Uterus (tissue), 4 donors: ENCODE measurements at places on chromosomes 7 and 10. TPM values are rescaled to one million over a fixed set of nuclear protein-coding genes. Genes with fewer than 3 reads are reported as not detected.

ASZ1 gene
- total RNA-seq = not detected

DNA sequence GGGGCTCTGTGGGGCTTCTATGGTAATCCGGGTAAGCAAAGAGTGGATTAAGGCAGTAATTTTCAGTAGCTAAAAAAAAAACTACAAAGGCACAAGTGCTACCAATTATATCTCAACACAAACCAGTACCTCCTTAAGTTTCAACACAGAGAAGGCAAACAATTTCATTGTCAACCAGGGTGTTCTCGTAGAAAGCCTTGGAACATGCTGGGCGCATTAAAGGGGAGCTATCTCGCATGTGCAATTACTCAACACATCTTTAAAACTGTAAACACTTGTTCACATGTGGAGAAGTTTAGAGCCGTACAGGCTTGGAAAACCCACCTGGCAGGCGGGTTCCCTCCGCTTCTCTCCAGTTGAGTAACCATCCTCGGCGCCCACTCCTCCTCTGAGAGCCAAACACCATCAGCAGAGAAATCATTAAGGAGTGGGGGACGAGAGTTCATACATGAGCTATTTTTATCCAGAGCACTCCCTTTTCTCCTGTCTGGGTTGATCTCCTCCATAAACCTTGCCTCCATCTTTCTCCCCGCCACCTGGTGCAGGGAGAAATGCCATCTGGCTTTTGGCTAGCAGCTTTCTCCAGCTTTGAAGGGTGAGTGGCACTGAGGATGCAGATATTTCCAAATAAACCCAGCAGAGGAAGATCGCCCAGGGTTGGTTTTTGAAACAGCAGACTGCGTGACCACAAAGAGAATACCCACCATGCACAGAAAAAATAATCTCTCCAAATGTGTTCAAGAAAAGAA, 287.1 kb downstream of the WDR11 start:
- no peak for DNase-seq

FLNC gene
- 16.5 TPM for total RNA-seq

UCN3 gene
- total RNA-seq = not detected

DNA sequence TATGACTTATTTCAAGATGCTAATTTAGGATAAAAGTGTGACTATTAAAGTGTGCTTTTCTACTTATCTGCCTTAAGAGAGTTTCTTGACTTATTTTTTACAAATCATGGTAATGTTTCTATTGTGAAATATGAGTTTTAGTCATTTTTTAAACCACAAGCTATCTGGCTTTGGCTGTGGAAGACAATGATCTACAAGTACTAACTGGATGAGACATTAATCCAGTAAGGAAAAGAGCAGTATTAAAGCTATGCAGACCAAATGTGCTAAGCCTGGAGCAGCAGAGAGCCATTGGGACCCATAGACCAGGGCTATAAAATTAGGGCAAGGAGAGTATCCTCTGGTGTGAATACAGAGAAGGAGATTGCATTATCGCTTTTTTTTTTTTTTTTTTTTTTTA, 92.4 kb downstream of the SEMA3A start:
- DNase-seq = no peak

GRCh38 chr7:134985894-134986362, 380 bp upstream of the AGBL3 start:
- DNase-seq = no peak

CALML5 gene
- total RNA-seq = not detected

KLF14 gene
- total RNA-seq = not detected

DNA sequence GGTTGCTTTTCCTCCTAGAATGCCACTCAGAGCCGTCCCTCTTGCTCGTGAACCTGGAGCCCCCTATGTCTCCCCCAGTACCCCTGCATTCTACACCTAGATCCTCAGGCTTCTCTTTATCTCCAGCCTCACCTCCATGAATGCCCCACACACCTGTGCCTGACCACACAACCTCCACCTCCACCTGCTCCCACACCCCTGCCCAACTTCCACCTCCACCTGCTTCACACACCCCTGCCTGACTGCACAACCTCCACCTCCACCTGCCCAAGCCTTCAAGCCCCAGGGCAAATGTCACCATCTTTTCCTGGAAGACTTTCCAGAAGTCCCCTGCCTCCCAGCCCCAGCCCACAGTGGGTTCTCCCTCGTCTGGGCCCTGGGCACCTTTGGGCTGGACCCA, 6.9 kb upstream of the LFNG start:
- DNase-seq = no peak

AGBL3 gene
- 1.3 TPM for total RNA-seq

- DNase-seq = no peak
These were observed 94.4 kb upstream of the MPP7 start for GRCh38 chr10:28397229-28397628.
